ENCODE measurements at places on chromosomes 7 and 10.
A peak's percentile ranks its signal among the peaks of the same experiment; 100 is the strongest.

DNA sequence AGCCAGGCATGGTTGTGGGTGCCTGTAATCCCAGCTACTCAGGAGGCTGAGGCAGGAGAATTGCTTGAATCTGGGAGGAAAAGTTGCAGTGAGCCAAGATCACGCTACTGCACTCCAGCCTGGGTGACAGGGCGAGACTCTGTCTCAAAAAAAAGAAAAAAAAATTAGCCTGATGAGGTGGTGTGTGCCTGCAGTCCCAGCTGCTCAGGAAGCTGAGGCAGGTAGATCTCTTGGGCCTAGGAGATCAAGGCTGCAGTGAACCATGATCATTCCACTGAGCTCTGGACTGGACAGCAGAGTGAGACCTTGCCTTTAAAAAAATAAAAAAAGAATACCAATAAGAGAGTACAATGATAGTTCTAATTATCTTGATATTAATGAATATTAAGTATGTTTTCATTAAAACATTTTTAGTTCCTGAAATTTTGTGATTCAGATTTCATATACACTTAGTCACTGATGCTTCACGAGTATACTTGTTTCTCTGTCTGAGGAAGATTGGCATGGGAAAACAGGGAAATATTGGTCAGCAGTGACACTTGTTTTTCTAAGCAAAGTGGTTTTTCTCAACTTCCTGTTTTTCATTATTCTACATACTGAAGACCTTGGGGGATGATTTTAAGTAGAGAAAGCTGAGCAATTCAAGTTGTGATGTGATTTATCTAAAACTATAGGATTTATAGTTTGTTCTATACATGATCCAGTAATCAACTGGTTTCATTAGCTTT is 76.8 kb downstream of the ADK start:
- DNase-seq, result peak; percentile 16

GRCh38 chr7:55073976-55074528 is 55.2 kb downstream of the EGFR start:
- peak; percentile 38 for DNase-seq

GRCh38 chr10:69696073-69696731 is 66.2 kb downstream of the FAM241B start:
- DNase-seq, result peak; percentile 19

DNA sequence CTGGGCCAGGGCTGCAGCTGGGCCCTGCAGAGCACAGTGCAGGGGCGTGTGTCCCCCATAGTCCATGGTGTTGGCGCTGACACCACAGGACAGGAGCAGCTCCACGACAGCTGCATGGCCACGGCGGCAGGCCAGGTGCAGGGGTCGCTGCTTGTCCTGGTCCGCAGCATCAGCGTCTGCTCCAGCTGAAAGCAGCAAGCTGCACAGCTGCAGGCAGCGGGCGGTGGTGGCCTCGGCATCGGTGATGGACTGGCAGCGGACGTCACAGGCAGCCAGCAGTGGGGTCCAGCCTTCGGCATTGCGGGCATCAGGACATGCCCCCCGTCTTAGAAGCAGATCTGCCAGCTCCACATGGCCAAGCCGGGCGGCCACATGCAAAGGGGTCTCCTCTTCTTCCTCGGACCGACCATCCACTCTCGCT is 6.0 kb downstream of the ASB10 start:
- no peak for DNase-seq

GRCh38 chr10:61673360-61673759 is 10.6 kb downstream of the CABCOCO1 start:
- no peak for DNase-seq

GRCh38 chr7:50728184-50728583 is 54.5 kb downstream of the GRB10 start:
- no peak for DNase-seq

DNA sequence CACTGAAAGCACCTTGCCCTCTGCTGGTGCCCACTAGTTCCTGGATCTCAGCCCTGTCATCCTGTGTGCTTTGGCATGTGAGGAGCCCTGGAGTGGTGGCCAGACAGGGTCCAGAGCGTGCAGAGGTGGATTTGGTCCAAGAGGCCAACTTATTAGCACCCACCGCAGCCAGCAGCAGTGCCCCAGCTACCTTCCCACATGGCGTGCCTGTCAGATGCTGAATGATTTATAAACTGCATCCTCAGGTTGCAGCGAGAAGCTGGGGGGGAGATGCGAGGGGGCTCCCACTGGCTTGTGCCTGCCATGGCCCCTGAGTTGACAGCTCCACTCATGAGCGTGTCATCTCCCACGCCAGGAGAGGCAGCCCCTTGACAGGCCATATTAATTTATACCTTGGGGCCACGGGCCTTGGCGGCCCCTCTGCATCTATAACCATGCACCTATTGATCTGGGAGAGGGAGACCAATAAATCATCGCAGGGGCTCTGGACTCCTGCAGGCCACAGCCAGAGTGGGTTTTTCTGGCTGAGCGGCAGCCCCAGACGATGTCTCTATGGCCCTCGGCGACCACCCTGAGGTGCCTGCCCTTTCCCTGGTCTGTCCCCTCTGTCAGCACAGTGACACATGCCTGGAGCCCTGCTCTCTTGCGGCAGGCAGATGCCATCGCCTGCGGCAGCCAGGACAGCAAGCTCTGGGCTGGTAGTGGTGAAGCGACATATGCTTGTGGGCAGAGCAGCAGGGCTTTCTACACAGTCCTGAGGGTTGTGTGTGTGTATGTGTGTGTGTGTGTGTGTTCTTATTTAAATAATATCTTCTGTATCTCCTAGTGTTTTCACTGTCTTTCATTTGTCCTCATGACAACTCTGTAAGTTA is 120.8 kb downstream of the CDH23 start:
- no peak for DNase-seq

GRCh38 chr10:13773496-13774170 is 186.9 kb downstream of the PRPF18 start:
- DNase-seq, result no peak

- no peak for DNase-seq
These were observed 102.4 kb downstream of the MDFIC start for GRCh38 chr7:115024276-115024675.

GRCh38 chr10:5949009-5949759 is 28.2 kb downstream of the IL15RA start:
- DNase-seq, result peak; percentile 33

DNA sequence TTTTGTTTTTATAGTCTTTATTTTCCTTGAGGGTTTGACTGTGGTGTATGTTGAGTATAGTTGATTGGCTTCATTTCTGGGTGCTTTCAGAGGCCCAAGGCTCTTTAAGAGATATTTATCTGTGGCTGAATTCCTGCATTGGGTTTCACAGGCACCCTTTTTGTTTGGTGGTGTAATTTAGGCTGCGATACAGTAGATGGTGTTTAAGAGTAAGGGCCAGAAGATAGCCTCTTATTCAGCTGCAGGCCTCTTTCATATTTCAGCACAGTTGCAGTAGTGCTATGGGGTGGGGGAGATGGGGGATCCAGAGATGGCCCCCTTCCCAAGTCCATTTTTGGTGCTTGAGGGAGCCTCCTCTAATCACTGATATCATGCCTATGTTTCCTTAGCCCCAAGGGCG is 69.7 kb downstream of the MGAM2 start:
- no peak for DNase-seq

DNA sequence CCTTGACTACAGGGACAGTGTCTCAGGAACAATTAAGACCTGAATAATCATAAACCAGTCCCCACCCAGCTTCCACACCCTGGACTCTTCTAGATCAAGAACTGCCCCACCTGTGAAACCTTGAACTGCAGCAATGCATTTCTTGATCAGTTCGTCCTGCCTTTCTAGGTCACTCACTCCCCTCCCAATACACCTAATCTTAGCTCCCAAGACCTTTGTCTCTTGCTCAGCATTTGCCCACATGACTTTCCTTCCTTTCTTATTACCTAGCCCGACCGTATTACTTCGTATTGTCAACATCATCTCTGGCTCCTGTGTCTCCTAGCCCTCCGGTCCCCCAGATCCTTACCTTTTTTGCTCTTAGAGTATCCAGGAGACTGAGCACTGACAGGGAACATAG is 5.5 kb upstream of the NAMPT start:
- no peak for DNase-seq

DNA sequence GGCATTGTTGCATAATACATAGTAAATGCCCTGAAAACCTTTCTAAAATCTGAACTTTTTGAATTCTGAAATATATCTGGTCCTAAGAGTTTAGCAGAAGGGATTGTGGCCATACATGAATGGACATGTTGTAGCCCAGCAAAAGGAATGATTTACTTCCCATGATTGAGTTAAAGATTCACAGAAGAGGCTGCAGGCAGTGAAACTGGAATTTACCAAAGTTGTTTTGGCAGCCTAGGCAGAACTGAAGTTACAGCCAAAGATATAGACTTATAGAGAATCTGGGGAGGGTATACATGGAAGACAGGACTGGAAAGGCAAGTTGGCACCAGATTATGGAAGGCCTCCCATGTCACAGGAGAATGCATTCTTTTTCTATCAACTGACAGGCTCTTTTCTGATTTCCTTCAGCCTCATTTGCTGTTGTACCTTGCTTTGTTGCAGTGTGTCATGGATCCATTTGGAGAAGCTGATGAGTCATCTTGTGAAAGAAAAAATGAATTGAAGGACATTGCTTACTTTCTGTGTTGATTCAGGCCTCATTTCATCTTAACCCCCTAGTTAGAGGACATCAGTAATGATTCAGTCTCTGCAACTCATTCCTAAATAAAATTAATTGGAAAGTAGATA is 356.2 kb upstream of the LRGUK start:
- no peak for DNase-seq

DNA sequence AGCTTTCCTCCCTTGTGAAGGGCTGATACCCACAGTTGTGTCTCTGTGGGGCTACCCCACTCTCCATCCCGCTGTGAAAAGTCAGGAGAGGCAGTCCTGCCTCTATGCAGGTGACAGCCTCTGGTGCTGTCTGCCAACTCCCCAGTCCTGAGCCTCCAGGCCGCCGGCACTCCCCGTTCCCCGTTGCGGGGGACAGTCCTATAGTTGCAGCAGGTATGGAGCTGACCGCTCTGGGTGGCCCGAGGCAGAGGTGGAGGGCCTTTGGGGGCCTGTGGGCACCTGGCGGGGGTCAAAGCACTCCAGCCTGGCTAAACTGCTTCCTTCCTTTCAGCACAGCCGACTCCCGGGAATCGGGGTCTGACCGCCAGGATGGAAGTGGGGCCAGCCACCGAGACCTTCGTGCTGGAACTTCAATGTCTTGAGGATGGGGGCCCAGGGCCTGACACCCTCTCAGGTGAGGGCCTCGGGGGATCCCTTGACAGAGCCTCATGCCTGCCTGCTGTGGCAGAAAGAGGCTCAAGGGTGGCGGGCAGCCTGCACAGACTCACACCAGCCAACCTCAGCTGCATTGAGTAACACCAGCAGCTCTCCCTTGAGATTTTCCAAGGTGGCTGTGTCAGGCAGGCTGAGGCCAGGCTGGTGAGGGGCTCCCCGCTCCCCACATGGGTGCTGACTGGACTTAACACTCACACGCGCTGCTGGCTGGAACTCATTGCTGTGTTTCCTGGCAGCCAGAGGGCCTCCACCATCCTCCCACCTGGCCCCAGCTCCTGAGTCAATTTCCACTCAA is 1.6 kb downstream of the ZNF853 start:
- DNase-seq, result no peak

DNA sequence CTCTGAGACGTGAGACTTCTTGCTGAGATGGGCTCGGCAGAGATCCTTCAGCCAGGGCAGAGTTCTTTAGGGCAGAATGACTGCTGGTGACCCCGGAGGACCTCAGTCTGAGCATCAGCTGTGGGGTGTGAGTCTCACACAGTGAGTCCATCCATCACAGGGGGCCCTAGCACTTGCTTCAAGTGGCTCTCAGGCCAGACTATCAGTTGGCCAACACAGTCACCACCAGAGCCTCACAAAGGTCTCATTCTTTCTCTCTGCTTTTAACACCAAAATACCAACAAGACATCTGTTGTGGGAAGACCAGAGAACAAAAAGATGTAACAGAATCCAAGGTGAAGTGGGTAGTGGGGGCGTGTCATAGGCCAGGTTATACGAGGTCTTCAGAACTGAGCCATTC is 345.6 kb upstream of the NRP1 start:
- no peak for DNase-seq

DNA sequence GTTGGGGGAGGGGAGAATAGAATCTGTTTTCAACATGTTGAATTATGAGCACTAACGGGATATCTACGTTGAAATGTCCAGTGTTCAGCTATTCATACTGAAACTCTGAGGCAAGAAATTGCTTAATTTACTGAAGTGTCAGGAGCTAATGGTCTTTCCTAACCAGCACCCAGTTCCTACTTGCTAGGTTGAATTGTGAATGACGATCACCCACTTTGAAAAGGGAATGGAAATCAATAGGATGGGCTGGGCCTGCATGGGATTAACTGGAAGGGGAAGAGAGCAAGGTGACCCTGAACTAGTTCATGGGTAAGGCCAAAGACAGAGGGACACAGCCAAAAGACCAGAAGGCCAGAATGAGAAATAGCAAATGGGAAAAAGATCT is 51.3 kb downstream of the HIPK2 start:
- DNase-seq, result no peak

- DNase-seq, result no peak
These were observed 58.6 kb downstream of the PROSER2 start for GRCh38 chr10:11881477-11882417.

DNA sequence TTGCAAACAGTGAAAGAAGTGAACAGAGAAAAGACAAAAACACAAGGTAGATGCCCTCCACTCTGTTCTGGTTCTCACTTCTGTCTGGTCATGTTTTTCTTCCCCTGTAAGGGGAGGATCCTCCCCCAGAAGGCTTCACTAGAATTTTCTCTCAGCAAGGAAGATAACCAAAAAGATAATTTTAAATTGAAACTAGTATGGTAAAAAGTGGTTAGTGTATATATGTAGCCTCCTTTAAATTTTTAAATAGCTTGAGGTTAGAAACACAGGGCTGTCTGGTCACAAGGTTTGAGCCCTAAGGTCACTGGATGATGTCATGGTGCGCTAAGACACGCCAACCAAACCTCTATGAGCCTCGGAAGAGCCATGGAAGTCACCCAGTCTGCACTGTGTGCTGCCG is 5.6 kb upstream of the PKD1L1 start:
- DNase-seq, result no peak

DNA sequence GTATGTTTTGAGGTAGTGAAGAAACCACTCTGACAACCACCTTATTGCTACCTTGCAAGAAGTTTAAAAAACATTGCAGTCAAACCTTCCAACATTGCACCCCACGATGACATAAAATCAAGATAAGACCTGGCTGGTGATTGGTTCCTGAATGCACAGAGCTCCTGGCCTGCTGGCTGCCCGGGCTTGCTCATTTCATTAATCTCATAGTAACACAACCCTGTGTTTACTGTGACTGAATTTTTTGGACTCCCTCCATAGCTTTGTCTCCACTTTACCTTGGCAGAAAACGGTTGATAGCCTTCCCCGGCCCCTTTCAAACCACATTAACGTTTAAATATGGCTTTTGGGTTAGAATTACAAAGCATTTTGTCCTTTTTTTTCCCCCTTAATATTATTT is 27.5 kb downstream of the VWA2 start:
- DNase-seq, result peak; percentile 7

GRCh38 chr10:73873142-73873837 is 1.1 kb downstream of the CAMK2G start:
- DNase-seq, result no peak

DNA sequence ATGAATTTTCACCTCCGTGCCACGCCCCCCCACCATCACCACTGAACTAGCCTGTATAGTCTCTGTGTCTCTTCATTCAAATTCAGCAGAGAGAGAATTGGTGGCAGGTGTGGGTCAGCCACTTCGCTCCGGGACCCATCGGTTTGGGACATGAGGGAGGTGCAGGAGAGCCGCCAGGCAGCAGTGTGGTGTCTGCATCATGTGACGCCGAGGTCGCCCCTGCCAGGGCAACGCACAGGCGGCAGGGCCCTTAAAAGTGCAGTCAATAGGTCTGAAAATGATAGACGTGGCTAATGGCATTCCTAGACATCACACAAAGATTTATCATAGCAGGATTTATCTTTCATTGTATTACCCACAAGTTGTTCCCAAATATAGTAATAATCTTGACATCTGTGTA is 100.6 kb upstream of the RNF32 start:
- DNase-seq, result no peak
